ENCODE measurements at places on chromosomes 11 and 22. TPM values are rescaled to one million over a fixed set of nuclear protein-coding genes. Genes with fewer than 3 reads are reported as not detected.

GAS2 gene
- total RNA-seq, result not detected

GUCD1 gene
- 83.4 TPM for total RNA-seq

GRCh38 chr11:16873289-16873688 is 134.8 kb downstream of the C11orf58 start:
- H3K4me1 ChIP-seq, result no peaks in the 10 kb centered on the region
- H3K27ac ChIP-seq, result no peak overlapping the region
- no peak overlapping the region for H3K4me3 ChIP-seq
- no peaks in the 10 kb centered on the region for H3K36me3 ChIP-seq

GRCh38 chr11:14114269-14114668 is 151.7 kb downstream of the SPON1 start:
- H3K4me1 ChIP-seq, result peaks cover 4% of the 10 kb centered on the region
- H3K27ac ChIP-seq, result no peak overlapping the region
- no peaks in the 10 kb centered on the region for H3K36me3 ChIP-seq
- H3K4me3 ChIP-seq, result no peak overlapping the region
- H3K27me3 ChIP-seq, result no peaks in the 10 kb centered on the region

DNA sequence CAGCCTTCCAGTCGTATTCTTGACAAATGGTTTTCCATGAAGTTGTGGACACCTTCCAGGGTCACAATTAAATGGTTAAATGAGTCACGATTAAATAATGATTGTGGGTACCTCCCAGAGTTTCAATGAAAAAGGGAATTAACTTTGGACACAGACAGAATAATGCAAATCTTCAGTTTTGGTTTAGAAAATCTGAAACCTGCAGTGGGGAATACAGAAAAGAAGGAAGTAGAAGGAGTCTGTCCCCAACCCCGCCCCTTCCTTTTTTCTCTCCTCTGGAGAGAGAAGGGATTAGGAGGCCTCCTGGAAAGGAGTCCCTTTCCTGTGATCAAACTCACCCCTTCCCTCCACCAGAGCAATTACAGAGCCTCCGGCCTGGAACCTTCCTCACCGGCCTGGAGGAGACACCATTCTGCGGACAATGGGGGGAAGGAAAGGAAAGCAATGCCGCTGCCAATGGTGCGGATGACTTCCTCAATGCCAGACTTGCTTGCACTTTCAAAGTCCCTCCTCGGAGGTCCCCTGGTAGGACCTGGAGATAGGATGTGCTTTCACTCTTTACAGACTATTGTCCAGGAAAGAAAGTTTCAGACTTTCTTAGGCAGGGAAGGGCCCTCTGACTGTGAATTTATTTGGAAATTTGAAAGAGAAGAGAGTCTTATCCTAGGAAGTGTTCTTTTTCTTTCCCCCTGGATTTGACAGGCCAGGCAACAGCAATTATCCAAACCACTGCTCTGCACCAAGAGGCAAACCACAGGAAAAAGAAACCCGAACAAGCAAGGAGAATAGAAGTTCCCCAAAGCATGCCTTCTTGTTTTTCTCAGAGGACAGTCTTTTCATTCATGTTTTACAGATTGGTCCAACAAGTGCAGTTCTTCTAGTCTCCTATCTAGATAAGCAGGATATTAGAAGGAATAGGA is 86.8 kb downstream of the PTPRJ start:
- H3K36me3 ChIP-seq, result no peaks in the 10 kb centered on the region
- H3K27me3 ChIP-seq, result no peaks in the 10 kb centered on the region
- peak overlapping the region; percentile 15 for H3K4me3 ChIP-seq
- no peak for DNase-seq
- no peak overlapping the region for H3K27ac ChIP-seq

- H3K4me3 ChIP-seq, result no peak overlapping the region
- no peaks in the 10 kb centered on the region for H3K36me3 ChIP-seq
- no peak overlapping the region for H3K27ac ChIP-seq
- DNase-seq, result no peak
- H3K27me3 ChIP-seq, result no peaks in the 10 kb centered on the region
Observed at GRCh38 chr11:109016724-109017123, 351.9 kb downstream of the DDX10 start.
